ENCODE measurements at places on chromosomes 1 and 21. TPM values are rescaled to one million over a fixed set of nuclear protein-coding genes. Genes with fewer than 3 reads are reported as not detected.
A peak's percentile ranks its signal among the peaks of the same experiment; 100 is the strongest.

DNA sequence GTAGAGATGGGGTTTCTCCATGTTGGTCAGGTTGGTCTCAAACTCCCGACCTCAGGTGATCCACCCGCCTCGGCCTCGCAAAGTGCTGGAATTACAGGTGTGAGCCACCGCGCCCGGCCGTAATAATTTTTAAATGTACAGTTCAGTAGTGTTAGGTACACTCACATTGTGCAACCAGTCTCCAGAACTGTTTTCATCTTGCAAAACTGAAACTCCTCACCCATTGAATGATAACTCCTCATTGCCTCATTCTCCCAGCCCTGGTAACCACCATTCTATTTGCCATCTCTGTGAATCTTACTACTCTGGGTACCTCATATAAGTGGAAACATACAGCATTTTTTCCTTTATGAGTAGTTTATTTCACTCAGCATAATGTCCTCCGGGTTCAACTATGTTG, 3.4 kb downstream of the NLRP3 start:
- DNase-seq = no peak

DNA sequence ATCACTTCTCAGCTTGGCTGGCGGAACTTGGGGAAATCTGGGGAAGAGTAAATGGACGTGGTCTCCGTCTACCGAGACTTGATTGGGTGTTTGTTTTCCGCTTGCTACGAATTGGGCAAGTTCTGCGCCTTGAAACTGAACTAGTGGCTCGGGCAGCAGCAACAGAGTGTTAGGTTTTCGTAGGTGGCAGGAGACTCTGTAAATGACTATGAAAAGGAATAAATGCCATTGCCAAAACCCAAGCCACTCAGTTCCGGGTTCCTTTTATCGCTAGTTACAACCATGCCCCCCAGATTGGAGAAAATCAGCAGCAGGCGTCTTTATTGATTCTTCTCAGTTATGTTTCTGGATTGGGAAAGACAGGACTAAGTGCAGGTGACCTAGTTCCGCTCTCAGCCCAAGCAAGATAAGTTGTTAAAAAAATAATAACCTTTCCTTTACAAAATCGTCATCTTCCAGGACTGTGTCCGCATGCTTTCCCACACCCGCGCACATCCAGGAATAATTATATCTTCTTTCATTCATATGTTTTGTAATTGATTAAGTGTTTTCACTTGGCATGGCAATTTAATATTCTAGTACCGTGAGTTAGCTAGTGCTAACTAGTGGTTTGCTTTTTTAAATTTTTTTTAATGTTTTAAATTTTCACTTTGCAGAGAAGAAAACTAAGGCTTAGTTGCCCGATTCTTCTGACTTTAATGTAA, 3.4 kb downstream of the LHX9 start:
- peak; percentile 51 for DNase-seq

ANGPTL7 gene
- not detected for polyA plus RNA-seq

DNA sequence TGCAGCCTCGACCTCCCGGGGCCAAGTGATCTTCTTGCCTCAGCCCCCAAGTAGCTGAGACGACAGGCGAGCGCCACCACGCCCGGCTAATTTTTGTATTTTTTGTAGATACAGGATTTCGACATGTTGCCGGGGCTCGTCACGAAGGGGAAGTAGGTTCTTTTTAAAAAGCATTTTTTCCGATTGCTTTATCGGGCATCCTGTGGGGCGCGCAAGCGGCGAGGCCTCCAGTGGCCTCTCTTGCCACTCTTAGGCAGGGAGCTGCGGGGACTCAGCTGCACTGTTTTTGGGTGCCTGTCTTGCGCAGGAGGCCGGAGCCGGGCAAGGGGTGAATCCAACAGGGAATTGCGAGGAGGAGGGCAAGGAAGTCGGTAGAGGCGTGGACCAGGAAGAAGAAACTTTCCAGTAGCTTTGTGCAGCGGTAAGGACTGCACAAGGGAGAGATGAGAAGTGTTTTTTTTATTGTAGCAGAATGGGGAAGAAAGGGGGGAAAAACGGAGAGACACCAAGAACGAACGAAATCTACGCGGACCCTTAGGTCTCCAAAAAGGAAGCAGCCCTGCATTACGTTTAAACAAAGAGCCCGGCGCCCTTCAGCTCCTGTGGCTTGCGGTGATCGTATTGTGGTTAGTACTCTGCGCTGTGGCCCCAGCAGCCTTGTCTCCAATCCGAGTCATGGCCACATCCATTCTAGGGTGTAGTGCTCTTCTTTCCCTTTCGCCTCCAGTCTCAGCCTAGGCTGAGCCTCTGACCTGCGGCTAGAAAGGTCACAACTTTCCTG, 164.8 kb downstream of the PPIAL4G start:
- peak; percentile 78 for DNase-seq

SGIP1 gene
- not detected for polyA plus RNA-seq

DNA sequence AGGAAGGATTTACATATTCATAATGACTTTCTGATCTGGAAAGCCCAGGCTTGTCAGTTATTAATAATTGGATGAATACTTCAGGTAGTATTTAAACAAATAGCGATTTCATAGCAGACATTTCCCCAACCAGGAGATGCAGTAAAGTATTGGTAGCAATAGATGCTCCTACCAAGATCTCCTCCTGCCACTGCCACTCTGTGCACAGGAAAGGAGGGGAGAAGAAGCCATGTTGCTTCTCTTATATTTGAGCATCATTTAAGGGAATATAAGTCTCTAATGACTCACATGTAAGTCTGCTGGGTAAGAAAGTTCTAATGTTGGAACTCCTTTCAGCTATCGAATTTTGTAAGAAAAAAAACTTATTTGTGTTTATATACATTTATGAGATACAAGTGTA, 420 bp upstream of the IFI16 start:
- DNase-seq = no peak
